T-cell (primary cell): ENCODE measurements at places on chromosomes 6 and 20. TPM values are rescaled to one million over a fixed set of nuclear protein-coding genes. Genes with fewer than 3 reads are reported as not detected.

DNA sequence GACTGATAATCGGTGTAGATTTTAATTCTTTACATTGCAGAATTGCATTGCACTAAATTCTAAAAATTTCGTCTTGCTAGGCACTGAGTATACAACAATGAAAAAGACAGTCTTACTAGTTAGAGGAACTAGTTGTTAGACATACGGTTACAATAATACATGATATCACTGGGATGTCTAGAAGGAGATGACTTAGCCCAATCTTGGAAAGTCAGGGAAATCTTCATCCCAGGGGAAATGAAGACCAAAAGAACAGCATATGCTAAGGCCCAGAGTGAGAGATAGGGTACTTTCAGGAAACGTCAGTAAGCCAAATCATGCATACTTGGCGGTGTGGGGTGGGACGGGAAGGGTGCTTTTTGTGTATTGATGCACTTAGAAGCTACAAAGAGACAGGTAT lies 901 bp downstream of the CEP57L1 start:
- DNase-seq = no peak
- no peaks in the 10 kb centered on the region for H3K27me3 ChIP-seq
- H3K27ac ChIP-seq = no peak overlapping the region
- H3K4me1 ChIP-seq = peaks cover 8% of the 10 kb centered on the region

The THEMIS gene
- total RNA-seq = 78.1 TPM

DNA sequence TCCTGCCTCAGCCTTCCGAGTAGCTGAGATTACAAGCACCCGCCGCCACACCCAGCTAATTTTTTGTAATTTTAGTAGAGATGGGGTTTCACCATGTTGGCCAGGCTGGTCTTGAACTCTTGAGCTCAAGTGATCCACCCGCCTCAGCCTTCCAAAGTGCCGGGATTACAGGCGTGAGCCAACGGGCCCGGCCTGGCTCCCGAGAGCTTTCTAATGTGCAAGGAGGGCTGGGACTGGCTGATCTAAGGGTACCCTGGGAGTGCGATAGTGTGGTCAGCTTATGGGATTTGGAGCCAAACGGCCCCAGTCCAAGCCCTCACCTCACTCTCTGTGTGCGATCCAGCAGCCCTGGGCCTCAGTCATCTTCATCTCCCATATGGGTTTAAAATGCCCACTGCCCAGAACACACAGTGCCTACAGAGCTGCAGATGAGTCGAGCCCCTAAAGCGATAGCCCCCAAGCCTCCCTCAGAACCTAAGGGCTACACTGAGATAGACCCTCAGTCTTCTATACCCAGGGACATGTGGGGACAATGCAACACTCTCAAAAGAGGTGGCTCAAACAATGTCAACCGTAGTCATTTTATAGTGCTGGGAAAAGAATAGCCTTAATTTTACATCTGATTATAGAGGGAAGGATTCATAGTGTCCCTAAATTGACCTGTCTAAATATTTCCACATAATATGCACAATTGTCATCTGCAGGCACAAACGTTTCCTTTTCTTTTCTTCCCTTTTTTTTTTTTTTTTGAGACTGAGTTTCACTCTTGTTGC lies 50.1 kb downstream of the SSR1 start:
- no peaks in the 10 kb centered on the region for H3K4me1 ChIP-seq
- no peak for DNase-seq
- H3K27me3 ChIP-seq = no peaks in the 10 kb centered on the region

DNA sequence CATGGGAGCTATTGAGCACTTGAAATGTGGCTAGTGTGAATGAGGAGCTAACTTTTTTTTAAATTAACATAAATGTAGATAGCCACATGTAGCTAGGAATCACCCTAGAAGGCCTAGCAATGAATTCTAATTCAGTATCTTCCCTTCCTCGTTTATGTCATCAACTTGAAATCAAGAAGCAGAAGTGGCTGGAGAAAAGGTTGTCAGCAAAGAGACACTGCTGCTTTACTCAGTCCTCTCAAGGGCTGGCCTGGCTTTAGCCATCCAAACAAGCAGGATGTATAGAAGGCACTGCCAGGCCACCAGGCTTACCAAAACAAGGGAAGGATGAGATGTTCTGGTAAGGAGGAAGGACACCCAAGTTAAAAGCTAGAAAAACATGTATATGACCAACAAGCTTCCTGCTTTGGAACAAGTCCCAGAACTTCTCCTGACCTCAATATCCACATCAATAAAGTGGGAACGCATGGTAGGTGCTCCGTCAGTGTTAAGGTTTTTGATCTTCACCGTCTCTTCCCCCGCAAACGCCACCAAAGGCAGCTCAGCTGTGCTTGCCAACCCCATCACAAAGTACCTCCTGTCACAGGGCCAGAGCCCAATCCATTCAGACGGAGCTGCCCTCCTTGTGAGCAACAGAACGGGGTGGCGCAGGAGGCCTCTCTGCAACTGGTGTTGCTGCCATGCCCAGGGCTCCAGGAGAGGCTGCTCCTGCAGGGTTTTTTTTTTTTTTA lies 235.8 kb upstream of the RIN2 start:
- H3K4me3 ChIP-seq = no peak overlapping the region
- H3K36me3 ChIP-seq = no peaks in the 10 kb centered on the region
- peaks cover 5% of the 10 kb centered on the region for H3K4me1 ChIP-seq
- H3K27ac ChIP-seq = no peak overlapping the region

GRCh38 chr6:131998255-131998982 lies 47.2 kb upstream of the CCN2 start:
- DNase-seq = no peak
- no peaks in the 10 kb centered on the region for H3K27me3 ChIP-seq
- H3K27ac ChIP-seq = no peak overlapping the region
- H3K4me1 ChIP-seq = no peaks in the 10 kb centered on the region

The APOM gene
- 1.4 TPM for total RNA-seq

The LY6G6D gene
- not detected for total RNA-seq

The KCNS1 gene
- not detected for total RNA-seq

DNA sequence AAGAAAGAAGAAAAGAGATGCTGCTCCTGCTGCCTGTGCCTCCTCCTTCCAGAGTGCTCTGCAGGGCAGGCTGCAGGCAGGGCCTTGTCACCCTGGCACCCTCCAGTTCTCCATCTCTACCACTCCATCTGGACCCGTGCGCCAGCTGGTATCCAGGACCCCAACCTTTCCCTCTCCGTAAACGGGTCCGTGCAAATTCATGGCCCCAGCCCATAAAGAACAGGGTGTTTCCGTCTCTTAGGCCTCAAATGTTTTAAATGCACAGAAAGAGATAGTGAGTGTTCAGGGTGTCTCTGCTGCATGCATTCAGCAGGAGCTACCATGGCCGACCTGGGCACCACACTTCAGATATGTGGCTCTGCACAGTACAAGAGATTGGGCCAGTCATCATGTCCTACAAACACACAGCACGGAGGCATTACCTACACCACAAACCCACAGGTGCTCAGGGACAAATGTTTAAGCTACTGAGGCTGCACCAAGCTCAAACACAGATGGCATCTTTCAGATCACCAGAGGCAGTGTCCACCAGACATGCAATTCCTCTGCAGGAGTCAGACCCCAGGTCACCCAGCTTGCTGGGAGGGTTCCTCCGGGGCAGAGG lies 258.1 kb downstream of the DLL1 start:
- H3K27me3 ChIP-seq = peaks cover 13% of the 10 kb centered on the region
- H3K4me1 ChIP-seq = no peaks in the 10 kb centered on the region
- no peaks in the 10 kb centered on the region for H3K36me3 ChIP-seq
- no peak for DNase-seq

The HCK gene
- 0.73 TPM for total RNA-seq

The CHRNA4 gene
- not detected for total RNA-seq

DNA sequence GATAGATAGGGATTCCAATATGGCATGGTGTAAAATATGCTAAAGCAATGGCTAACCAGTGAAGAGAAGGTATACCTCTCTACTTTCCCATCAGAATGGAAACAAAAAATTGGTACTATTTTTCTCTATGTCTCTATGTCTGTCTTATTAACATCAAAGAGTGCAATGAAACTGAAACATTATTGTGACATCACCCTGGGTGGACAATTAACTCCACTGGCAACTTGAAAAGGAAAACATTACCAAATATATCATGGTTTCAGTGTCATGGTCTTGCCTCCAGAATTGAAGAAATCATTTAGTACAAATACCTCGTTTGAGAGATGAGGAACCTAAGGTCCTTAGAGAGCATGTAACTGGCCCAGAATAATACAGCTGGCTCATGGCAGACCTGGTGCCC lies 1132.5 kb upstream of the MAP3K7 start:
- H3K27me3 ChIP-seq = no peaks in the 10 kb centered on the region
- no peaks in the 10 kb centered on the region for H3K36me3 ChIP-seq
- no peak for DNase-seq
- H3K27ac ChIP-seq = no peak overlapping the region
- no peaks in the 10 kb centered on the region for H3K4me1 ChIP-seq
- H3K4me3 ChIP-seq = no peak overlapping the region

The TP53TG5 gene
- 0.16 TPM for total RNA-seq

DNA sequence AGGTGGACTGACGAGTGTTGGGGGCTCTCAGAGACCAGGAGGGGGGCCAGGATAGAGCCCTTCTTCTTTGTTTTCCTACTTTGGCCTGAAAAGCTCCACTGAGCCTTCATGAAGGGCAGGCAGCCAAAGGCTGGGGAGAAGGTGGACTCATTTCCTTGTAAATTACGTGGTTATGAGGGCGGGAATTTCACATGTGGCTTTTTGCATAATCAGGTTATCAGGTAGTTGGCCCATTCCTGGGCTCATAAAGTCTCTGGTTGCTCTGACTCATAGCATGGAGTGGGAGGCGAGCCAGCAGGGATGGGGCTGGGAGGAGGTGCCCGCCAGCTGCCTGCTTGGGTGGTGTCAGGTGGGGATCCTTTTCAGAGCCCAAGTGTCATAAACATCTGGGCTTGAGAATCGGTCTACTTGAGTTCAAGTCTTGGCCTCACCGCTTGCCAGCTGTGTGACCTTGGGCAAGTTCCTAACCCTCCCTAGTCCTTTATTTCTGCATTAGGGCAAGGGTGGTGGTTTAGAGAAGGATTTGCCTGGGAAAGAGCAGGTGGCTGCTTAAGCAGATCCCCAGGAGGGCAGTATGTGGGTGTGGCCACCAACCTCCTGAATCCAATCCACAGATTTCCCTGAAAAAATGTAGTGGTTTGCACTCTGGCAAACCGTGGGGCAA lies 26.5 kb upstream of the RNF24 start:
- H3K36me3 ChIP-seq = no peaks in the 10 kb centered on the region
- no peak overlapping the region for H3K27ac ChIP-seq
- H3K4me1 ChIP-seq = peaks cover 20% of the 10 kb centered on the region
- no peaks in the 10 kb centered on the region for H3K27me3 ChIP-seq

DNA sequence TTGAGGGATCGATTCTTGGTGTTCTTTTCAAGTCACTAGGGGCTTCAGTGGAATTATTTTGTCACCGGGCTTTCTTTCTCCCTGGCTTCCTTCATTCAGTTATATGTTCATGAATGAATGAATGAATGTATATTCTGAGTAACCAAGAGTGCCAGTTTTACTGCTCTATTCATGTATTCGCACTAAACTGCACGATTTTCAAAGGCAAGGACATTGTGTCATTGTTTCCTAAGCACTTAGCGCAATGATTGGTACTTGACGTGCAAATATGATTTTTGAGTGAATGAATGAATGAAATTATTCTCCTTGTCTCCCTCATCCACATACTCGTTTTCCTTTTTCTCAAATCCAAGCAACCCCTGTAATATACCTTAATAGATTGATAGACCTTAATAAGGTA lies 822 bp downstream of the AFG1L start:
- DNase-seq = no peak
- H3K27ac ChIP-seq = peak overlapping the region; percentile 97
- peak overlapping the region; percentile 97 for H3K4me3 ChIP-seq
- no peaks in the 10 kb centered on the region for H3K36me3 ChIP-seq
- H3K27me3 ChIP-seq = no peaks in the 10 kb centered on the region

DNA sequence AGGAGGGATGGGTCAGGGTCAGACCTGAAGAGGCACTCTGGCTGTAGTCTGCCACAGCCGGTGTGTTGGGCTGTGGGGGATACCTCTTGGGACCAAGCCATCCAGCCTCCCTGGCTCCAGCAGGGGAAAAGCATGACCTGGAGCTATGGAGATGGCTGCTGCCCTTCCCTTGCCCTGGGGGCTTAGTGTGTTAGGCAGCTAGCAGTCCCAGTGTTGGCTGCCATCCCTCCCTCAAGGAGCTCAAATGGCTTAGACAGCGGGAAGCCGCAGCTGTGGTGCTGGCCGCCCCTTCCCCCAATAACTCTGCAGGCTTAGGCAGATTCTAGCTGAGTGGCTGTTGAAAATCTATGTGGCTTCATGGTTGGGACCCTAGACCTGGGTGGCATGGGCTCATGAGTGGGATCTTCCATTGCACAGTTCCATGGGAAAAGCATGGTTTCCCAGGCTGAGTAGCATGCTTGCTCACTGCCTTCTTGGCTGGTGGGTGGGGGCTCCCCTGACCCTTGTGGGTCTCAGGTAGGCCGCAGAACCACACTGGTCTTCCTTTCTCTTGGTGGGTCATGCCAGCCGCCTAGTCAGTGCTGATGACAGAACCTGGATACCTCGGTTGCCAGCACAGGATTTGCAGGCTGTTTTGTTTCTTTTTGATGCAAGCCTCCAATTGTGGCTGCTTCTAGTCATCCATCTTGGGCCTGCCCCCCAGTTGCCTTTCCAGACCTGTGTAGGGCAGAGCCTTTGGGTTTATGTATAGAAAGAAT lies 69.0 kb upstream of the AHI1 start:
- H3K4me1 ChIP-seq = peaks cover 4% of the 10 kb centered on the region
- H3K36me3 ChIP-seq = no peaks in the 10 kb centered on the region
- no peak overlapping the region for H3K27ac ChIP-seq
- no peak overlapping the region for H3K4me3 ChIP-seq

GRCh38 chr20:37983286-37983685 lies 50.0 kb downstream of the TTI1 start:
- no peak for DNase-seq
- H3K4me3 ChIP-seq = no peak overlapping the region
- no peaks in the 10 kb centered on the region for H3K27me3 ChIP-seq
- H3K4me1 ChIP-seq = no peaks in the 10 kb centered on the region
- peaks cover 30% of the 10 kb centered on the region for H3K36me3 ChIP-seq

DNA sequence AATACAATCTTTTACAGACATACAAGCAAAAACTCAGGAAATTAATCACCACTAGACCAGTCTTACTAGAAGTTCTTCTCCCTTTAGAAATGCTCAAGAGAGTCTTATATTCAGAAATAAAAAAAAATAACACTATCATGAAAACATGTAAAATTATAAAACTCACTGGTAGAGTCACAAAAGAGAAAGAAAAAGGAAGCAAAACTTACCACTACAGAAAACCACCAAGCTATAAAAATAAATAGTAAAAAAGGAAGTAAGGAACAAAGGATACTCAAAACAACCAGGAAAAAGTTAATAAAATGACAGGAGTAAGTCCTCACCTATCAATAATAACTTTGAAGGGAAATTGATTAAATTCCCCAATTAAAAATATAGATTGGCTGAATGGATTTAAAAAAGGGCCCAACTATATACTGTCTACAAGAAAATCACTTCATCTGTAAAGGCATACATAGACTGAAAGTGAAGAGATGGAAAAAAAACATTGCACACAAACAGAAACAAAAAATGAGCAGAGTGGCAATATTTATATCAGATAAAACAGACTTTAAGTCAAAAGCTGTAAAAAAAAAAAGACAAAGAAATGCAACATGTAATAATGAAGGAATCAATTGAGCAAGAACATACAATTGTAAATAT lies 489.5 kb downstream of the KIF16B start:
- no peak overlapping the region for H3K4me3 ChIP-seq
- no peaks in the 10 kb centered on the region for H3K36me3 ChIP-seq
- no peak overlapping the region for H3K27ac ChIP-seq
- DNase-seq = no peak
- no peaks in the 10 kb centered on the region for H3K4me1 ChIP-seq

The SOX12 gene
- 7.3 TPM for total RNA-seq
